Activated T-cell treated with anti-CD3 and anti-CD28 coated beads, Interleukin-2, amount 50 U/mL, for 72 hours (primary cell): ENCODE measurements at places on chromosomes 7 and 10.

GRCh38 chr7:73730485-73730884 is 8.1 kb downstream of the ABHD11 start:
- DNase-seq = no peak

DNA sequence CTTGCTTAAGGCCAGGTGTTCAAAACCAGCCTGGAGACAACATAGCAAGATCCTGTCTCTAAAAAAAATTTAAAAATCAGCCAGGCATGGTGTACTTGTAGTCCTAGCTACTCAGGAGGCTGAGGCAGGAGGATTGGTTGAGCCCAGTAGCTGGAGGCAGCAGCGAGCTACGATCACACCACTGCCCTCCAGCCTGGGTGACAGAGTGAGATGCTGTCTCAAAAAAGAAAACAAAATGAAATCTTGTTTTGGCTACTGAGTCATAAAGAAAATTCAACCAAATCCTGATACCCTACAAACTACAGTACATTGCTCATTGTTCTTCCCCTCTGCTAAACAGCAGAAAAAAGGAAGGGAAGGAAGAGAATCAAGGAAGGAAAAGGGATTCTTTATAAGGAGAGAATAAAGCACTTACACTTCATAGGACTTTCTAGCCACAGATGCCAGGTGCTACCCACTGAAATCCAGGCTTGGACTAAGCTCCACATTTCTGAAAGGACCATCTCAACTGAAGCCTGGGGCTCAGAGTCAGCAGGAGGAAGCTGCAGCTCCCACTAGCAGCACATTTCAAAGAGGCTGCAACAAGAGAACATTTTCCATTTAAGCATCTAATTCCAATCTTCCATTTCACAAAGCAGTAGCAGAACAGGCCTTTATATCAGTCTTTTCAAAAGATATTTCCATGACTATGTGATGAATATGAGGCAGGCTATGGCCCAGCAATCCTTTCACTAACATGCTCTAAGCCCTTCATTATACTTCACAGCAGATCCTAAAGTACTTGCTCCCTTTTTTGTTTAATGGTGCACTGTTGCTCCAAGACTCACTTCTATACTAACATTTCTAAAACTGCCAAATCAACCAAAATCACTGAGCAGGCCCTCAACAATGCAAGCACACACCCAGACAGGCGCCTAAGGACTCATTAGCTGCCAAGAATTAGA is 13.5 kb downstream of the TNPO3 start:
- peak; percentile 8 for DNase-seq

DNA sequence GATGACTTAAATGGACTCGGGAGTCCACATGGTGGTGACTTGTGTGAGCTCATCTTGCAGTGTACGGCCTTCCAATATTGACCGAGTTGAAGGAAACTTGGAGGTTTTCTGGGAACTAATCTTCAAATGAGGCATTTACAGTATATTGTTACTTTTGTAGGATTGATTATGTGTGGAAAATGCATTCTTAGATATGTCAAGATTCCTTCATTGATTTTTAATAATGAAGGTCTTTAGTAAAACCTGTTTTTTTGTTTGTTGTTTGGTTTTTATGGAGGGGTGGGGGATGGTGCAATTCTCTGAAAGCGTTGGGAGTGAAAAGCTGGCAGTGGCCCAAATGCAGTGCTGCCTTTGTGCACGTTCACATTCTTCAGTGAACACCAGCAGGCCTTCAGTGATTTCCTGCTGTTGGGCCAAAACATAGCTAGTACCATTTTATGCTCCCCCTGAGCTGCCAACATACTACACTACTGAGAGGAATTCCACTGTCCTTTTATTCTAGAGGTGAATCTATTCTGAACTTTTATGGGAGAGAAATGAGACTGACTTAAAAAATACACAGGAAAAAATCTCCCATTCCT is 50.4 kb downstream of the CCNY start:
- DNase-seq = no peak

DNA sequence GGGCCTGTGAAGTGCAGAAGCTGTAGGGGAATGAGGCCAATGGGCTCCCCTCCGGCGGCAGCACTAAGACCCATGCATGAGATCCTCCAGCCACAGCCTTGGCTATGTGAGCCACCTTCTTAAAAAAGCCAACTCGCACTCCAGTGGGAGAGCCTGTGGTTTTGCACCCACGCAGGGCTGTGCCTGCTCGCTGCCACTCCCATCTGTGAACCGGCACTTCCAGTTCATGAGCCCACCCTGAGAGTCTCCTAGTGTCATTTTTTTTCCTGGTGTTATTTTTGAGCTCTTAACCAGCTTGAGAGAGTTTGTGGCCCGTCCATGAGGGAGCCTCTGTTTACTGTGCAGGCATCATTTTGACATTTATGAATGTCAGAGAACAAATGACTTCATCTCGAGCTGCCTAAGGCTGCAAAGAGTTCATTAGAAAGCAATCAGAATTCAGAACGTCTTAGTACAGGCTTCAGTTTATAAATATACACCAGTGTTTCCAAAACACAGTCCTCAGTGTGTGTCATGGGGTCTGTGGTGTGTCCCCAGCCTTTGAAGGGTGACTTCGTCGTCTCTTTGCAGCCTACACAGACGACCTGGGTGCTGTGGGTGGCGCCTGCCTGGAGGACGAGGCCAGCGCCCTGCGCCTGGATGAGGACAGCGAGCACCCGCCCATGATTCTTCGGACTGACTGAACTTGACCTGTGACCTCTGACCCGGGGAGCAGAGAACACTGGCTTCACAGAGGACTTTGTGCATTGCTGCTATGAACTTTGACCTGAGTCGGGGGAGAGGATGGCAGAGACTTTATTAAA is 40.4 kb downstream of the WIPI2 start:
- no peak for DNase-seq
